ENCODE measurements at places on chromosomes 1 and 21.

GRCh38 chr1:230191079-230191804 lies 124.2 kb downstream of the GALNT2 start:
- DNase-seq: peak; percentile 52

GRCh38 chr1:36729716-36730510 lies 247.2 kb upstream of the CSF3R start:
- DNase-seq: no peak

- DNase-seq: no peak
These were observed 18.4 kb upstream of the KHDRBS1 start for GRCh38 chr1:31995263-31995662.

DNA sequence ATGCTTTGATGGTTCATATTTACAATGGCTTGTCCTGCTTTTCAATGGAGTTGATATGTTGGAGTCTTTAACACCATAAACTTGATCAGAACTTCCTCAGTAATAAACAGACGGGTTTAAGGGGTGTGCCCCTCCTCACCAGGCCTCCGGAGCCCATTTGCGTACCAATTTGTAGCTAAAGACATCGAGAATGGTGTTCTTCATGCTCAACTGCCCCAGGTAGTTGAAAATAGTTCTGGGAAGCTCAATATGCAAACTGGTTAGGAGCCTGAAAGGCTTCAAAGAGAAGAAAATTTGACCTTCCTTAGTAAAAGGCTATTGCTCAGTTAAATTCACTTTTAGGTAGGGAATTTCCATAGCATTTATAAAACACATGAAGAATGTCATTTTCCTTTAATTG lies 68.1 kb upstream of the RRP15 start:
- no peak for DNase-seq

DNA sequence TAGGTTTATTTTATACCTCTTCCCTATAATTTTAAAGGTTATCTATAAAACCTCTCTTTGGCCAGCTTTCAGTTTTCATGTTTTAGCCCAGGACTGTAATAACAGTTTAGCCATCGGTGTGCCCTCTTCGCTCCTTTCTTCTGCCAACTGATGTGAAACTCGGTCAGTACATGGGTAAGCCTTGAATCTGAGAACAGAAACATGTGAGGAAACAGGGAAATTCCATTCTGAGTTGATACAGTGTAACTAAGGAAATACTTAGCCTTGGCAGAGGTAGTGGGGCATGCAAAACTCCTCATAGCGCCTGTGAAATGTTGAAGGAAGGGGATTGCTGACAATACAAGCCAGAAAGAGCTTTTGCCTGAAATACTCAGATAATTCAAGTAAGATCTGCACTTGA lies 465.2 kb downstream of the NCAM2 start:
- no peak for DNase-seq

GRCh38 chr1:38817267-38818174 lies 42.1 kb downstream of the RRAGC start:
- no peak for DNase-seq

DNA sequence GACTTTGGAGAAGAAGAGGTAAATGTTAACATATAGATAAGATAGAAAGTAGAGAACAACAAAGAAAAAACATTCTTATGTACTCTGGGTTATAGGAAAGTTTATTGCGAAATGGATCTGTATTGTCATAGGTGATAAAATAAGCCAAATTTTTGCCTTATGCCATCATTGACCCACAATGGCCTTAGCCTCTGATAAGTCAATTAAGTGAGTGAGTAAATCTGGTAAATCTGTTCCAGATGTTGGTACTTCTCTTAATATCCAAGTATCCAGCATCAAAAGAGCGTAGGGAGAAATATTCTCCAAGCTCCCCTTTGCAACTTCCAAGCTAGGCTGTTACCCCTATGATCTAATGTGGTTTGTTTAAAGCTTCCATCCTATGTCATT lies 38.3 kb upstream of the CLCA4 start:
- no peak for DNase-seq

DNA sequence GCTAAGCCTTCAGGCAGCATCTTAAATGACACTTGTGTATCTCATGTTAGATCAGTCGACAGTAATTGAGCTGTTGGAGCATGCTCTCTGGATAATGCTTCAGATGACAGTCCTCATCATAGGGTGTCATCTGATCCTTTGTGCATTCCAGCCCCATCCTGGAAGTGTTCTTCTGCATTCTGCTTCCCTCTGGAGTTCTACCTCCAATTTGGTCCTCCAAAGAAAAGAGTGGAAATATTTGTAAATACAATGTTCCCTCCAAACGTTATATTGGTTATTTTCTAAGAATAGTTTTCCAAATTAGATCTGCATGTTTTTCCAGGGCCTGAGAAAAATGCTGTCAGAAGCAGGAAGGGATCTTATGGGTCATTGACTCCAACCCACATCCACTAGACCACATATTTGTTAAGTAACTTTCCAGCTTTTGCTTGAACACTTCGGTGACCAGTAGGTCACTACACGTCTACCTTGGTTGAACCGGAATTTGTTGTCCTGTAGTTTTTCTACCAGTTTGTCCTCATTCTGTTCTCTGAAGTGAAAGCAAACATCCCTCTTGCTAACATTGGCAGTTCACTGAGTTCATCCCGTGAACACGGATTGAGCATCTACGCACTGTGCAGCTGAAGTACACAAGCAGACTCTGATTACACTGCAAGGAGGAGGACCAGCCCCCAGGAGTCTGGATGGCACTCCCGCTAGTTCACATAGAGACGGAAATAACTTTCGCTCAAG lies 136.0 kb downstream of the TLR5 start:
- no peak for DNase-seq

- DNase-seq: no peak
These were observed 48.3 kb upstream of the RGS1 start for GRCh38 chr1:192527111-192527795.

GRCh38 chr1:28139025-28139712 lies 37.3 kb downstream of the PTAFR start:
- DNase-seq: no peak

- DNase-seq: no peak
These were observed 458 bp upstream of the KRTAP10-4 start for GRCh38 chr21:44572959-44573583.

- no peak for DNase-seq
These were observed 75.2 kb upstream of the RGS7 start for GRCh38 chr1:241432241-241432640.

GRCh38 chr1:49424782-49425181 lies 599.0 kb downstream of the AGBL4 start:
- no peak for DNase-seq

- DNase-seq: no peak
These were observed 23.0 kb downstream of the MARK1 start for GRCh38 chr1:220550811-220551399.

GRCh38 chr1:106957795-106958194 lies 98.7 kb upstream of the PRMT6 start:
- no peak for DNase-seq

- no peak for DNase-seq
These were observed 22.6 kb downstream of the STX12 start for GRCh38 chr1:27795601-27796000.

- DNase-seq: no peak
These were observed 137.1 kb downstream of the PLA2G4A start for GRCh38 chr1:186965847-186966246.

GRCh38 chr1:14820295-14821085 lies 222.0 kb downstream of the KAZN start:
- DNase-seq: no peak

GRCh38 chr1:222387007-222387814 lies 160.7 kb downstream of the HHIPL2 start:
- no peak for DNase-seq

GRCh38 chr1:154797175-154797574 lies 72.9 kb downstream of the KCNN3 start:
- DNase-seq: no peak

GRCh38 chr21:45383615-45384201 lies 21.3 kb upstream of the COL18A1 start:
- no peak for DNase-seq

- no peak for DNase-seq
These were observed 30.5 kb downstream of the STUM start for GRCh38 chr1:226578946-226579578.

Data from skin of body (tissue), 3 donors.